ENCODE measurements at places on chromosomes 3 and 15.

DNA sequence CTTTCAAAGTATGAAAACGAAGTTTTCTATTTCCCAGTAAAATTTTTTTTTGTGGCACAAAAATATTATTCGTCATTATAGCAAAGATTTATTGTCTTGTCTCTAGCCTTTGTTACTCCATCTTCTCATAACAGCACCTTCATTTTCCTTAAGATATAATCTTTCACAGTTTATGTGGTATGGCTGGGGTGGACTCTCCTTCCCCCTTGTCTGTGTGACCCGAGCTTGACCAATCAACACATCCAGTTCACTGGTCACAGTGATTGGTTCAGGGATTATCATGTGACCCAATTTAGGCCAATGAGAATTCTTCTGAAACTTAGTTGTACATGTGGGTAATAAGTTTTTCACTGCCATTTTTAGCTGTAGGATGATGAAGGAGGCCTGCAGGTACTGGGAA is 71.2 kb upstream of the DCBLD2 start:
- DNase-seq: peak; percentile 66

DNA sequence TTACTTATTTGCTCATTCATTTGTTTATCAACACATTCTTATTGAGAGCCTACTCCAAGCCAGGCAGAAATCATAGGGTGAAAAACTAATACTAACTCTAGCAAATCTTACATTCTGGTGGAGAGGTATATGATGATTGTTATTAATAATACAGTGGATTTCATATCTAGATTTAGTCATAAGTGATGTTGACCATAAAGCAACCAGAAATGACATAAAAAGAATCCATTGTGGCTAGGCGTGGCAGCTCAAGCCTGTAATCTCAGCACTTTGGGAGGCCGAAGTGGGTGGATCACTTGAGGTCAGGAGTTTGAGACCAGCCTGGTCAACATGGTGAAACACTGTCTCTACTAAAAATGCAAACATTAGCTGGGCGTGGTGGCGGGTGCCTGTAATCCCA is 26.2 kb upstream of the IL20RB start:
- no peak for DNase-seq

DNA sequence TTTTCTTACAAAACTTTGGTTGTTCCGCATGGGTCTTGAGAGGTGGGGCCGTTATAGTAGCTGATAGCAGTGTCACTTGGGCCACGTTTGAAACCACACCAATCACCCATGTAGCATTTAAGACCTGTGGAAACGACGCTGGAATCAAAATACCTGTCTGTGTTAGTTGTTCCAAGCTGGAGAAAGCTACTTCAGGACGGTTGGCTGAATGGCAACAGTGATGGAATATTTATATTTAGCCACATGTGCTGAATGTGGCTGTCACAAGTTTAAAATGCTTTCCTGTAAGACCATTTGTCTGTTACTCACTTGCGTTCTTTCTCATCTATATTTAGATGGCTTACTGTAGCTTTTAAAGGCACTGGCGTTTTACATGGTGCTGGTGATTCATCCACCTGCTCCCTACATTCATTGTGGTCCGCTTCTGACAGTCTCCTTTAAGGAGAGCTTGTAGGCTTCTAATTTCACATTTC is 1.4 kb downstream of the DNAJA4 start:
- DNase-seq: peak; percentile 33

- peak; percentile 67 for DNase-seq
Measured at GRCh38 chr15:56249092-56249491, 5.4 kb upstream of the RFX7 start.

GRCh38 chr3:117454254-117454653 is 744.7 kb downstream of the TUSC7 start:
- DNase-seq: no peak

DNA sequence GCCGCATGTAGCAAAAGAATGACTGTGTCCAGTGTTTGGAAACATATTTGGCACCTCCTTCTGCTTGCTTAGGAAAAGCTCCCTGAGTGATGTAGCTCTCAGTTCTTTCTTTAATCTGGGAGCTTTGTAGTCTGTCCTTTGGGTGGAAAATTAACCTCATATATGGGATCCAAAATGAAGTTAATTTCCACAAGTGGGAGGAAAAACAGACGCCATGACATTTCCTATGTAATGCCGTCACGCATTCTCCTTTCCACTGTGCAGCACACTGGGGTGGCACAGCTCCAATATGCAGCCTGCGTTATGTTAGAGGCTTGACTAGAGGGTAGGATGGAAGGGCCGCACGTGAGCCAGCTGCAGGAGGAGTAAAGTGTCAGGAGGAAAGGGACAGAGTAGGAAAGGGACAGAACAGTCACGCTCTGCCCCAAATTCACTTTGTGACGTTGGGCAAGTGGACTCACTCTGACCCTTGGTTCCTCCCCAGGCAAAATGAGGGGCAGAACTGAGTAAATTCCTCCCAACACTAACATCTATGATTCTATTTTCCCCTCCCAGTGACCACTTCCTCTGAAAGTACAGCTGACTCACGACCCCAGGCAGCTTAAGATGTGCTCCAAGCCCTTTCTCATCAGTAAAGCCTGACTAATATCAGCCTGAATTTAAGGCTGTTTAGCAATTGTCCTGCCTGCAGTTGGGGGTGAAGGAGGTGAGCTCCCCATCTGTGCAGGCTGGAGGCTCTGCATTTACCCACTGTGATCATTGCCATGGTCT is 176.5 kb upstream of the PFN2 start:
- DNase-seq: peak; percentile 99

- no peak for DNase-seq
Measured at GRCh38 chr15:43277231-43277823, 10.6 kb upstream of the TGM5 start.

- DNase-seq: no peak
Measured at GRCh38 chr3:20181276-20181675, 4.7 kb downstream of the SGO1 start.

- no peak for DNase-seq
Measured at GRCh38 chr3:133958071-133958805, 62.6 kb upstream of the RAB6B start.

GRCh38 chr3:186974824-186975313 is 44.5 kb downstream of the ST6GAL1 start:
- no peak for DNase-seq

- no peak for DNase-seq
Measured at GRCh38 chr15:29196290-29196689, 73.3 kb downstream of the NSMCE3 start.
